Astrocyte (in vitro differentiated cells and primary cell): ENCODE measurements at places on chromosomes 6 and 20.

- peak; percentile 83 for DNase-seq
Measured at GRCh38 chr6:24394780-24395437, 7.8 kb upstream of the MRS2 start.

GRCh38 chr6:115969930-115970273, 90.8 kb downstream of the FRK start:
- DNase-seq = no peak

GRCh38 chr6:4965562-4966389, 38.1 kb downstream of the RPP40 start:
- no peak for DNase-seq

- no peak for DNase-seq
Measured at GRCh38 chr6:22306741-22307466, 10.1 kb upstream of the PRL start.

DNA sequence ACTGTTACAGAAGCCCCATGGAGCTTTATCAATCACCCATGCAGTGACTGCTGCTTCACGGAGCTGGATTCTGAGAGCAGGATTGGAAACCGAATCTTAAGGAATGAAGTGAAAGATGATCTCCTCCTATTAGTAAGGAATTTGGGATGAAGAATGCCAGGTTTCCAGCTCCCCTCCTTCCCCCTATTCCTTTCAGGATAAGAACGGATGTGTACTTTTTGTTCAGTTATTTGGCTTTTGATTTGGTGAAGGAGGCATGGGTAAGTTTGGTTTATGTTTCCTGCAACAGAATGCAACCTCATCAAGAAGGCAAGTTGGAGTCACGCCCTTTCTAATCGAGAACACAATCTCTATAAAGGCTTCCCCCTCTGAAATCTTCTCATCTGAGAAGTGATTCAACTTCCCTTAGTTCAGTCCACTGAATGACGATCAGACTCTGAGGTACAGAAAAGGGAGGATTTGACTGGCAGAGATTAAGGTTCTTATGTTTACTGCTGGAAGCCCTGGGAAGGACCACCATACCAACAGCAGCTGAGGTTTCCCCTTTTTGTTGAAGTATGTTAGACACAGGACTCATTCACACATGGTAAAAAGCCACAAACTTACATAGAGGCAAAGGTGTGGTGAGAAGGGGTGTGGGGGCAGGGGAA, 5.5 kb downstream of the ELMO2 start:
- peak; percentile 42 for DNase-seq

DNA sequence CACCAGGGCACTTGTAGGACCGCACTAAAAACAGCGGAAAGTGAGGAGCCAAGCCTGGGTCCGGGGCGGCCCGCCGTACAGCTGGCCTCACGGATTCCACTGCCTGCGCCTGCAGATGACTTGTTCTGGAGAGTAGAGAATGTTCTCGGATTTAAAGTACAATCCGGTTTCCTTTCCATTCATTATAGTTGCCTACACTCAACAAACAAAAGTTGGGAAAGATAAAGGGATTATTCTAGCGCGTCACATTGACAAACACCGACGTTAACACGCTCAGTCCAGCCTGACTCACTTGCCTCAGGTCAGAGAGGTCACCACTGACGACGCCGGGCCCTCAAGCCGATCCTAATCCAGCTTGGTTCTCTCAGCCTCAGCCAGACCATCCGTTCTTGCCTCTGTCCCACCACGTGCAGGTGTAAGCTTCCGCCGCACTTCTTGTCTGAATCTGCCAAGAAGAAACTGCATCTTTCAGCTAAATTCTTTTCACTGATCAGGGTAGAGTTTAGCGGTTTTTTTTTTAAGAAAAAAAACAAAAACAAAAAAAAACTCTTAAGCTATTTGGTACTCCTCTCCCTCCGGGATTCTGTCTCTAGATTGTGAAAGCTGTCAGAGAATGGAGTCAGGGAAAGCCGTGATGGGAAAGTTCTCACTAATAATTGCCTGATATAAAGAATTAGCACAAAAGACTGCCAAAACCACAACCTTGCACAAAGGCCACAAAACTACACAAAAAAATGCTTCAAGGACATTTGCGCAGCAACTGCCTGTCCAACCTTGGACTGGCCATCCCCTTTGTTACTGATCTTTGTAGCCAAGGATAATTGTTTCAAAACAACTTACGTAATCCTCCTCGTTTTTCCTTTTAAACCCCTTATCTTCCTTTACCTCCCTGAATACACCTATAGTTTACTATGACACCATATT, 1.1 kb upstream of the PHF10 start:
- DNase-seq = peak; percentile 69

- DNase-seq = peak; percentile 61
Measured at GRCh38 chr6:147508042-147508865, at the start of gene SAMD5. Gene SAMD5 (plus strand): TSS chr6:147508690. CDS start chr6:147508929, 239 bp downstream.

- DNase-seq = peak; percentile 91
Measured at GRCh38 chr6:34745277-34746103, 11.8 kb upstream of the SNRPC start.

GRCh38 chr6:166330612-166331011, 11.7 kb downstream of the SFT2D1 start:
- DNase-seq = peak; percentile 2

GRCh38 chr6:46749731-46750130, 3.0 kb downstream of the ANKRD66 start:
- DNase-seq = no peak

GRCh38 chr6:137171824-137172733, 1.4 kb downstream of the IL22RA2 start:
- no peak for DNase-seq

DNA sequence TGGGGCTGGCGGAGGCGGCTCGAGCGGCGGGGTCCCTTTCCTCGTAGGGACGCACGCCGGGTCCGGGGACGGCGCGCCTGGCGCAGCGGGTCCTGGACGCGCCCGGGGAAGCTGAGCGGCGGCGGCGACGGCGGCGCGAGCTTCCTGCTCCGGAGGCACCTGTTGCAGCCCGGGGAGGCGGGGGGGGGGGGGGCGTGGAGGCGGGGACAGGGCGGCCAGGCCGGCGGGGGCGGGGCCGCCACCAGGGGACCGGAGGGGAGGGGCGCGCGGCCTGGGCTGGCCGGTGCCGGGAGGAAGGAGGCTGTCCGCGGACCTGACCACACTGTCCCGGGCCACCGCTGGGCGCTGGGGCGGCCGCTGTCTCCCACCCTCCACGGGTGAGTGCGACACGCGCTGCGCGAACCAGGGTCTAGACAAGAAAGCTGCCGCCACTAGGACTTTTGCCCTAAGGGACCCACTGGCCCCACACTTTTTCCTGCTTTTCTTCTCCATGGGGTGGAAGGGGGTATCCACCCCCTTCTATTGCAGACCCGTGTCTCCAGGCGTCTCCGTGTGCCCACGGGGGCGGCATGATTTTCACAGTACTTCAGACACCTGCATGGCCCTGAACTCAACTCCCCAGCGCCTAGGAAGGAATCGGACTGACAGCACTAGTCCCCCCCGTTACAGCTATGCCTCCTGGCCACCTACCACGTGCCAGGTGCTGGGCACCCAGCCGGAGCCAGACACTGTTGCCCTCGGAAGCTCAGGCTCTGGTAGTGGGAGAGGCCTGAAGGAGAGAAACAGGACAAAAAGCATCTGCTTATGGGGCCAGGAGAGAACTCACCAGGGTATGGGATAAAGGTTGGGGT, at the start of gene NFATC2:
NFATC2 (minus strand) TSS at position 149 of the 851 bp plus-strand sequence. CDS start 220 bp downstream, outside the sequence.
- no peak for DNase-seq

GRCh38 chr20:44412402-44413144, 57.1 kb downstream of the HNF4A start:
- no peak for DNase-seq

DNA sequence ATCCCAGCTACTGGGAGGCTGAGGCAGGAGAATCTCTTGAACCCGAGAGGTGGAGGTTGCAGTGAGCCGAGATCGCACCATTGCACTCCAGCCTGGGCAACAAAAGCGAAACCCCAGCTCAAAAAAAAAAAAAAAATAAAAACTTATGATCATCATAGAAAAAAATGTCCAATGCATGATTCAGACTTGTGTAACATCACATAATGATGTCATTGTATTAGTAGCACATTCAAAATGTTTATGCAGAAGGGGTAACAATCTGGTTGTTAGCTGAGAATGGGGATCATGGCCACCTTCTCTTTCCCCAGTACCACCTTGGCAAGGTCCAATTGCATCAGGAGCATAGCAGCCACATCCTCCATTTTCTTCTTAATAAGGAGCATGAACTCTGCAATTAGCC, 137.6 kb upstream of the MARCKS start:
- peak; percentile 62 for DNase-seq

GRCh38 chr6:8904754-8905153, 469.4 kb upstream of the SLC35B3 start:
- no peak for DNase-seq

DNA sequence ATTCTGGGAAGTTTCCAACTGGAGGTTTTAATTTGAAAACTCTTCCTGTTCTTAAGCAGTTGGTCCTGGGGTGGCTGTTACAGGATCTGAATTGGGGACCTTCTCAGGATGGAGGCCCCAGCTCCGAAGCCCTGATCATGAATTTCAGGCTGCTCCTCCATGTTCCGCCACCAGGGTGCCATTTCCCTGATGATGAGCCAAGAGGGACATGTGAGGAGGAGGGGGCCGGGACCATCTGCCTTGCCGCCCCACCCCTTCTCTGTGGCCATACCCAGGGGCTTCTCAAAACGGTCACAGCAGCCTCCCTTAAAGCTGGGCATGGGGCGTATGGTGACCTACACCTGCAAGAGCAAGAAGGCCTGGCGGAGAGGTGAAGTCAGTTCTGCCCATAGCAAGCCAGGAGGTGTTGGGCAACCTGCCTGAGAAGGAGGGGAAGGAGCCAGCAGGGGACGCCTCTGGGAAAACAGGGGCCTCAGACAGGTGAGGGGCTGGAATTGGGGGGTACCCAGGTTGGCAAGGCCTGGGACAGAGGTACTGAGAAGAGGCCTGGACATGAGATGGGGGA, 3.6 kb upstream of the BAK1 start:
- no peak for DNase-seq

- no peak for DNase-seq
Measured at GRCh38 chr6:11736601-11737000, 42.0 kb downstream of the ADTRP start.

DNA sequence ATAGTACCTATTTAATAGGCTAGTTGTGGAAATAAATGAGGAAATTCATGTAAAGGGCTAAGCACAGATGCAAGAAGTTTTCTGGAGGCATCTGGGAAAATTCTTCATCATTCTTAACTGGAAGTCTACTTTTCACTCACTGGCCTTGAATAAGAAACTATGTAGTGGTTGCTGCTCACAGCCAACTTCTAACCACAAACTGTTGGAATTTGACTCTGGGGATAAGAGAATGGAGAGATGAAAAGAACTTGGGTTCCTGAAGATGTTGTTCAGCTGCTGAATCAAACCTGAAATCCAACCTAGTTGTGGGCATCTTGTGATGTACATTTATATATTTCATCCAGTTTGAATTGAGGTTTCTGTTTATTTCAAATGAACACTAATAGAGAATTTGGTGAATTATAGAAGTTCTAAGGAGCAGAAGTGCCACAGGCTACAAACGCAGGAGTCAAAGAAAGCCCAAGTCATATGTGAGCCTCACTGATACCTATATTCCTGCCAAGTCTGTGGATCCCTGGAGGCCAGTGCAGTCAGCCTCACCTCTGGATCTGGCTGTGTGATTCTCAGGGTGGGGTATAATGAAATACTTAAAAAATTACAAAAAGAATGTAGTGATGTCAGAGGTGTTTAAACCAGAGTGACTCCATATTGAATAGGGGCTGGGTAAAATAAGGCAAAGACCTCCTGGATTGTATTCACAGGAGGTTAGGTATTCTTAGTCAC, 18.7 kb upstream of the MEI4 start:
- DNase-seq = peak; percentile 81

DNA sequence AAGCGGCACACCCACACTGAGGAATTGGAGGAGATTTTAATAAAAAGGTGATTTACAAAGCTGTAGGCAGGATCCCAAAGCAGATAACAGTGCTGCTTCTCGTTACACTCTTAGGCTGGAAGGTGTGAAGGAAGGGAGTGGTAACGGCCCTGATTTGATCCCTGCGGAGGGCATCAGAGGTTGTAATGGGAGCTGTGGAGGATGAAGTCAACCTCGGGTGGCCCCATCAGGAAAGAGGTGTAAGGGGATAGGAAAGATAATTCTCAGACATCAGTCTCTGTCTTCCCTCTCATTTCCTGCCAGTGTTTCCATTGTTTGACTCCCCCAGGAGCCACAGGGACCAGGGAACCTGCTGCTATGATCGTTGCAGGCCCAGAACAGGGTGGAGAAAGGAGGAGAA, 245.7 kb upstream of the NOX3 start:
- no peak for DNase-seq

GRCh38 chr6:142845143-142845571, 99.8 kb downstream of the HIVEP2 start:
- DNase-seq = peak; percentile 40

- no peak for DNase-seq
Measured at GRCh38 chr20:15154070-15154469, 816.7 kb upstream of the FLRT3 start.

GRCh38 chr20:45325371-45325770, 17.3 kb upstream of the MATN4 start:
- no peak for DNase-seq

DNA sequence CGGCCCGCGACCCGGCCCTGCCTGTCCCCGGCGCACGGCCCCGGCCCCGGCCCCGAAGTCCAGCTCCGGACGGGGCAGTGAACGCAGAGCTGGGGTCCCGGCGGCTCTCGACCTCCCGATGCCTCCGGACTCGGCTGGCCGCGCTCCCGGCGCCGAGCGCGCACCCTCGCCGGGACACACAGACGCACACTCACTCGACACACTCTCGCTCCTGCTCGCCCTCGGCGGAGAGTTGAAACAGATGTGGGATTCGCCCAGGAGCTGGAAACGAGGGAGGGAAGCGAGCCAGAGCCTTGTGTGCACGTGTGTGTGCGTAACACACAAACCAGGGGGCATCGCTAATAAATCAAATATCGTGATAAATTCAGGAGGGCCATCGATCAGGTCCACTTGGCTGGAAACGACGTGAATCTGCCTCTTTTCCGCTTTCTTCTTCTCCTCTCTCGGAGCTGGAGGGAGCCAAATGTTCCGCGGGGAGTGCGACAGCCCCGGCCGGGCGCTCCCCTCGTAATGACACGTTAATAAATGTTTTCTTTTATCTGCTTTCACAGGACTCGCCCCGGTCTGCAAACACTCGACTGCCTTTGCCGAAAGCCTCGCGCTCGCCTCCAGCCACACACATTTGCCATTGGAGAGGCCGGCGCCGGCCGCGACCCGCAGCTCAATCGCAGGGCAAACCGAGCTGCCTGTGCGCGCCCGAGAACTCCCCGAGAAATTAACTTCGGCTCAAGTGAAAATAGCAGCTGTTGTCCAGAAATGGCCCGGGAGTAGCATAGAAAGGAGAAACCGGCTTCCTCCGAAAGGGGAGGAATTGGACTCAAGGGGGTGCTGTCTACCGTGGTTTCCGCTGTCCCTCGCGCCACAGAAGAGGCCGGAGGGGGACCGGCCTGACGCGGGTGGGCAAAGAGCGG, 828 bp upstream of the SULF2 start:
- peak; percentile 80 for DNase-seq

GRCh38 chr6:122589115-122589514, 21.1 kb upstream of the PKIB start:
- DNase-seq = no peak

DNA sequence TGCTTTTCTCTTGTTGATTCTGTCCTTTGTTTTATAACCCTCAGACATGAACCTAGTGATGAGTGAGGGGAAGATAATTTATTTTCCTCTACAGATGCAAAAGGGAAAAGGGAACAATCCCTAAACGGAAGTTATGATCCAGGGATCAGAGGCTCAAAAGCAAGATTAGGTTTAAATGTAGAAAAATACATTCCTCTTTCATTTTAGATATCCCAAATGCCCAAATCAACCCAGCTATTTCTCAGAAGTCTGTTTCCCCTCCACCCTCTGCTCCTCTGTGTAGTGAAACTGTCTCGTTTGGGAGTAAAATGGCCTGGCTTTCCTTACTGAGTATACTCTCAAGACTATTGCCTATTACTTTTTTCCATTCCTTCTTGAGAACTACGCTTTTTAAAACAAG, 97.1 kb downstream of the PRL start:
- DNase-seq = no peak
